ENCODE measurements at places on chromosomes 3 and 15.

- no peak for DNase-seq
Measured at GRCh38 chr15:41523097-41523496, 9.5 kb upstream of the LTK start.

GRCh38 chr3:106386050-106386449 lies 517.2 kb upstream of the CBLB start:
- DNase-seq, result no peak

DNA sequence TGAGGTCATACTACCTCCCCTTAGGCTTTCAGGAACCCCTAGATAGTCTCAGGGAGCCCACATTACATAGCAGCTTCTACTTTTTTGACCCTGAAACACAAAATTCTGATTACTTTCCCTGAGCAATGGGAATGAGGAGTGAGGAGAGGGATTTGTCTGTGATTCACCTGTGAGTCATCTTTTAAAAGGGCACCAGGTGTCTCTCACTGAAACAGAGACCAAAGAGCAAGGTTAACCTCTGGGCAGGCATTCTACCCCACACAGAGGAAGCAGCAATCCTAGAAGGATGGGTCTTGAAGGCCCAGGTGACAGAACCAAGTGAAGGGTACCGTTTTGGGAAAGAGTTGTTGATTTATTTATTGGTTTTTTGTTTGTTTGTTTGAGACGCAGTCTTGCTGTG lies 31.1 kb upstream of the UBE2E2 start:
- DNase-seq, result no peak

DNA sequence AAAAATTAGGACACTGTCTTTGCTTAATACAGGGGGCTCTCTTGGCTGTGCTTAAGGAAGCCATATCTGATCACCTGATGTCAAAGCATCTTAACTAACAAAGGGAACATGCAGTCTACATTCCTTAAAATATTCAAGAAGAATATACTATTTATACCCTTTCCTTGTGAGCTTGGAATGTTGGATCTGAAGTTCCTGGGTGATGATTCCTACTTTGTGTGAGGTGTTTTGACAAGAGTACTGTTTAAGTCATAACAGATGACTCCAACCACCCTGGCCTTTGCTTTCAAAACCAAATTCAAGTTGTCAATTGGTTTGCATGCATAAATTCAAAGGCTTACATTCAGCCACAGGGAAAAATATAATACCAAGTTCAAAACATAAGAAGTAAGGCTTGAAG lies 862.7 kb upstream of the SEMA6D start:
- DNase-seq, result no peak

GRCh38 chr15:69557707-69558409 lies 105.2 kb downstream of the RPLP1 start:
- DNase-seq, result no peak

GRCh38 chr3:105647047-105647446 lies 221.8 kb downstream of the CBLB start:
- no peak for DNase-seq

DNA sequence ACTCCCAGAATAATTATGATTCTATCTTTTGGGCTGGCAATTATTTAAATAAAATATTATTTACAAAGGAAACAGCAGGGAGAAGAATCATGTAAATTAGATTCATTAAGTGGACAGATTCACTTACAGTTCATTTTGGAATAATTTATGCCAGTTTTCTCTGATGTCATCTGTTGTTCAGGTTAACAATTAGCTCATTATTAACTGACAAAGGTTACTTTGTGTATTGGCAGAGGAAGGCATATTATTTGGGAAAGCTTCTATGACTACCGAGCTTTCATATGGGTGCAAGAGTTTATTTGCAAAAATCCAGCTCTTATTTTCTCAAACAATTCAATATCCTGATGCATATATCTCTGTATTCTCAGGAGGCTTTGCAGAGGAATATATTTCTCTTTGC lies 224.4 kb downstream of the CHST2 start:
- no peak for DNase-seq

DNA sequence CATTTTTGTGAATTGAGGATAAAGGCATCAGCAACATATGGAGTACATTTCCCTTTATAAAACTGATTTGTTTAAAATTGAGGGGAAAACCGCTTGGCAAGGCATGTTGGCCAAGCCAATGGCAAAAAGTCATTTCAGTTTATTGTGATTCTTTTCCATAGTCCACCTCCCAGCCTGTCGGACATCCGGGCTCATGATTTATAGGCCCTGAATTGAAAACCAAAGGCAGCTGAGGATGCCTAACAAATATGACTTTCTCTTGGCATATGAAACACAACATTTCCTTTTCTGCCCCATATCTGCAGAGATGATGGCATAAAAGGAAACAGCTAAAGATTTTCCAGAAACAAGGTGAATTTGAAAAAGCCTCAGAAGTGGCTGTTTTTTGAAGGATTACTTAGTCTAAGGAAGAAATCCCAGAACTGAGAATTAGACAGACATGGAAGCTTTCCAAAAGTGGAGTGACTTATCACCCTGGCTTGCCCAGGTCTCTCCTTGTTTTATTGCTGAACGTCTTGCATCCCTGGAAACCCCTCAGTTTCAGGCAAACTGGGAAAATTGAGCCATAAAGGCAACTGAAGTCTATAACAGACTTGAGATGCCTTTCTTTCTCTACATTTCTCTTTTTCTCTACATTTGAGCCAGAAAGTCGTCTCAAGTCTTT lies 74.0 kb downstream of the COL8A1 start:
- DNase-seq, result no peak

DNA sequence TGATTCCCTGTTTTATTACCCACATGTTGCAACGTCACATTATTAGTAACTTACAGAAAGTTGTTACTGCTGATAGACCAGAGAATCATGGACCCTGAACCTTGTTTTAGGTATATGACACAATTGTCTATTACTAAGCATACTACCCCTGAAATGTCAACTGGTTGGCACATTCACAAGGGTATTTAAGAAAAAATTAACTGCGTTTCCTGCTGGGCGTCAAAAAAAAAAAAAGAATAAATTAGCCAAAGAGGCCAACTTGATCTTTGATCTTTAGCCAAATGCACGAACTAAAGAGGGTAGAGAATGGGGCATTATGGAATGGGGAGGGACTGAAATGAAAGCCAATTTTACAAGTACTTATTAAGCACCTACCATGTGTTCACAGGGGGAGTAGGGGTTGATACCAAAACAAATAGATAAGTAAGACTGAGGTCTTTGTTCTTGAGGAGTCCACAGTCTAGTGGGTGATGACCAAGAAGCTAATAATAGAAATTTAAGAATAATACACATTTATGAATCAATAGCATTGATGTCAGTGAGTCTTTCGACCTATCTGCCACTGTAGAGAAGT lies 17.8 kb upstream of the MUC13 start:
- no peak for DNase-seq

DNA sequence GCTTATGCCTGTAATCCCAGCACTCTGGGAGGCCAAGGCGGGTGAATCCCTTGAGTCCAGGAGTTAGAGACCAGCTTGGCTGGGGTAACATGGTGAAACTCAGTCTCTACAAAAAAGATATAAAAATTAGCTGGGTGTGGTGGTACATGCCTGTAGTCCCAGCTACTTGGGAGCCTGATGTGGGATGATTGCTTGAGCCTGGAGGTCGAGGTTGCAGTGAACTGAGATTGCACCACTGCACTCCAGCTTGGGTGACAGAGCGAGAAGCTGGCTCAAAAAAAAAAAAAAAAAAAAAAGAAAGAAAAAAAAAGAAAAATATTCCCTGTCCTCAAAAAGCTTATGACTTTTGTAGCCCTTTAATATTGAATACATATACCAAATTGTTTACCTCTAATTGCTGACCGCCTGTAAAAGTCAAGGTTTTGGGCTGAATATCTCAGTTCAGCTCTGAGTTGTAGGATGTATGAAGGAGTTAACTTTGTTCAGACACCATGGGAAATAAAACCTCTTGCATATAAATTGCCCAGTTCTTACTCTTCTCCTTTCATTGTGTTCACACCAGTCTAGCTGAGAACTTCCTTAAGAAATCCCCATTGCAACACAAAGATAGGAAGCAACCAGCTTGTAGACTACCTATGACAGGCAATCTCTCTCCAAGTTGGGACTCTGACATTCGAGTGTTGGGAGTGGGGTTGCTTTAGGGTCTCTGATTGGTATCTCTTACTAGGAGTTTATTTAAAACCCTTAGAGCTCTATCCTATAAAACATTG lies 97.6 kb upstream of the RASGRP1 start:
- no peak for DNase-seq

- no peak for DNase-seq
Measured at GRCh38 chr3:194900854-194901522, 215.3 kb downstream of the FAM43A start.

DNA sequence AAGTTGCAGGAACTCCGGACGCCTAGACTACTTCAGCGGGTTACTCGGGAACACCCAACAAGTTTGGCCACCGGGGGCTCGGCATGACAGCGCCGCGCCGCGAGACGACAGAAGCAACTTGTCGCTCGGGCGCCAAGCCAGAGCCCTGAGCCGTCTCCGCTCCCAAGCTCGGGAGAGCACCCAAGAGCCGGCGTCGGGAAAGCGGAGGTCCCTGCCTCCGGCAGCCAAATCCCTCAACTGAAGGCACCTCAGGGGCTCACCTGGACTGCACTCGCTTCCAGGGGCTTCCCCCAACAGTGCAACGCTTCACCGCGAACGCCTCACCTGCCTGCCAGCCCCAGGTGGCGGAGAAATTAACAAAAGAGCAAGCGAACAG lies 640 bp downstream of the MB21D2 start:
- peak; percentile 71 for DNase-seq

GRCh38 chr15:55742927-55743728 lies at the start of gene PRTG:
Gene PRTG, minus strand, starts transcription at chr15:55743152. Its CDS starts 221 bp downstream, at chr15:55742931.
- DNase-seq, result peak; percentile 21

DNA sequence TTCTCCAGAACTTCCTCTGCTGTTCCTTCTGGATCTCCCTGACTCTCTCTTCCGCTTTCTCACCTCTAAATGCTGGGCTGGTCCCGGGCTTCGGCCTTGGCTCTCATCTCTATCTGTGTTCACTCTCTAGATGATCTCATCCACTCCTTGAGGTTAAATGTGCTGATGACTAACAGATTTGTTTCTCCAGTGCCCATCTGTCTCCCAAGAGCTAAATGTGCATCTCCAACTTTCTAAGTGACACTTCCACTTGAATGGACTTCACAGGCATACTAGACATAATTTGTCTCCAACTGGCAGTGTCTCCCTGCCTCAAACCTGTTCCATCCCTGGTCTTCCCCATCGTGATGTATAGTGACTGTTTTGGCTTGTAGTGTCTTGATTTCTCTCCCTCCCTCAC lies 95.3 kb downstream of the ITPR1 start:
- no peak for DNase-seq

DNA sequence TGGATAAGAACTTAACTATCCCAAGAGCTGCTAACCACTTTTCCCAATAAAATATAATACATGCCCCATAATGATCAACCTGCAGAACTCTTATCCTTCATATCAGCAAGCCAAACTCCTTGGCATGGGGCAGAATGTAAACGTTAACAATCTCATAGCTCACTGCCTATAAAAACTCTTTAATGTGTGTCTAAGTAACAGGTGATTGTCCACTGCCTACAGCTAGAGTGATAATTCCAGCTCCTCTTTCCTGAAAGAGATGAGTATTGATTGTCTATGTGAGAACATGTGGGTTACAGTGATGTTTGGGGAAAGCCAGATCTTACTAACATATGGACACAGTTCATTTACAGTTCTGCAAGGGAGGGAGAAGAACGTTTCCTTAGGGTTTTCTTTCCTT lies 11.3 kb upstream of the GLCE start:
- no peak for DNase-seq

GRCh38 chr3:76698136-76698706 lies 341.7 kb upstream of the ROBO2 start:
- DNase-seq, result no peak

DNA sequence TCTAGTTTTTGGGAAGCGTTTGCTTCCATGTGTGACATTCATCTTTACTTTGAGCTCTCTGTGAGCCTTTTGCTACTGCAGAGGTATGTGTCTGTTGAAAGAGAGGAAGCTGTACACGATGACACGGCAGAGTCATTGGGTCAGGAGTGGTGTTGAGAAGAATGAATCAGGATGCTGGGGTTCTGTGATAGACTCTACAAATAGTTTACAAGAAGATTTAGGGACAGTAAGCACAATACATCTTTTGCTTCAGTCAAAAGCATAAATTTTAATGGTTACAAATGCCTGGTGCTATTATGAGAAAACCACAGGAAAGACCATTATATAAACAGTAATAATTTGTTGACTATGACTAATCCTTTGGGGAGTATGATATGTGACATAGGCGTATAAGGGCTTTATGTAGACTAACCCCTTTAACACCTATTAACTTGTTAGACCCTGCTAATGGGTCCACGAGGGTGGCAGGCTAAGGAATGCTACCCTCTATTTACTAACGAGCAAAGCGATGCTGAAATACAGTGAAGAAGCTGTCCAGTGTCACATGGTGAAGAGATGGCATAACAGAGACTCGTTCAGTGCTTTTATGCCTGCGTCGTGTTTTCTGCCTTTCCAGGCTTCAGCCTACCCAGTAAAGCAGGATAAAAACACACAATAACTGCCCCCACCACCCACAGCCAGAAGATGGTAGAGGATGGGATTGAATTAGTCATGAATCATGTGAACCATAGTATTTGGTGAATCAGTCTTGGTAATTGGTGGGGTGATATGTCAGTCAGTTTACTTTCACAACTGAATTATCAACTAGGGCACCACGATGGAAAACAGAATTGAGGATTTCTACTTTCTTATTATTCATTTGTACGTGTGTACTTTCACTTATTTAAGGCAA lies 118.8 kb downstream of the LPP start:
- no peak for DNase-seq

DNA sequence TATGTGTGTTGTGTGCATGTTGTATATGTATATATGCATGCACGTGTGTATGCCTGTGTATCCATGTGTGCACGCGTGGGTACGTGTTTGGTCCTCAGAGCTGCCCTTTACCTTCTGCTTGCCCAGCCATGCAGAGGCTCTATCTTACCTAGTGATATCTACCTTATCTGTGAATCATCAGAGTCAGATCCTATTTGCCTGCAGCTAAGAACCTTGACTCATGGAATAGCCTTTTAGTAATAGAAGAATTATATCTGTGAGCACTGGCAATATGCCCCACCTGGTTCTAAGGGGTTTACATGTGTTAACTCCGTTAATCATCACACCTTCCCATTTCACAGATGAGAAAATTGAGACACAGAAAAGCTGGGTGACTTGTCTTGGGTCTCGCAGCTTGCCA lies 11.0 kb downstream of the PGPEP1L start:
- no peak for DNase-seq

DNA sequence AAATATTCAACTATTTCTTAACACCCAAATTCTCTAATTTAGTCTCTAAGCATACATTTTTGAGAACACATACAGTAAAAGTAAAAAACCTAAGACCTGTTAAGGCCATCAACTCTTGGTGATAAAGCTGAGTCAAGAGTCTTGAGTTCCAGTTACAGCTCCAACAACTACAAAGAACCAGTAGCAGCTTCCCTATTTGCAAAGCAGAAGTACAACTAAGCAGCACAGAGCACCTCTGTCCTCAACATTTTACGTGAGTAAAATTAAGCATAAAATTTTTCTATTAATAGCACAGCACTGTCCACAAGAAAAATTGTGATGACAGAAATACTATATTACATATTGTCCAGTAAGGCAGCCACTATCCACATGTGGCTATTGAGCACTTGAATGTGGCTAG lies 4.4 kb downstream of the PCOLCE2 start:
- DNase-seq, result no peak
